ENCODE measurements at places on chromosomes 5 and 9.

- no peak for DNase-seq
These were observed 49.6 kb downstream of the KCNN2 start for GRCh38 chr5:114411380-114411931.

GRCh38 chr9:108117795-108118194 is 628.2 kb upstream of the KLF4 start:
- peak; percentile 81 for DNase-seq

DNA sequence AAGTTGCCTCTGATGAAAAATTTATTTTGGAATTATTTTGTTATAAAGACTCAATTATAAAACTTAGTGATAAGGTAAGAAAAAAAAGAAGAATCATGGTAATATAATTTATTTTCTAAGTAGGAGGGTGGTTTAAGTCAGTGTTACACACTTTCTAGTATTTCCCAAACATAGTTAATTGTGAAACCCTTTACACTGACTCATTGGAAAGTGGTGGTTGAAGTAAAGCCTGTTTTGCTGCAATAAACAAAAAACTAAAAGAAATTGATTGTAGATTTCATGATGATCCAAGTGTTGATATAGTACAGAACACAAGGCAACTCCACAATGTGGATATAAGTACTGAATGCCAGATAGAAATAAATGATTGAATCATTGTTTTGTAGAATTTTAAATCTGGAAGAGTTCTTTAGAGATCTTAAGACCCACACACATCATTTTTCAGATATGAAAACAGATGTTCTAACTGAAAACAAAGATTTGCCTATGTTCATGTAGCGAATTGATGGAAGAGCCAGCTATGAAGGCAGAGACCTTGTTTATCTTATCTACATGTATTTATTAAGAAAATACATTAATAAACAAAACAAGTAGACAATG is 539.8 kb downstream of the PRELID2 start:
- no peak for DNase-seq

DNA sequence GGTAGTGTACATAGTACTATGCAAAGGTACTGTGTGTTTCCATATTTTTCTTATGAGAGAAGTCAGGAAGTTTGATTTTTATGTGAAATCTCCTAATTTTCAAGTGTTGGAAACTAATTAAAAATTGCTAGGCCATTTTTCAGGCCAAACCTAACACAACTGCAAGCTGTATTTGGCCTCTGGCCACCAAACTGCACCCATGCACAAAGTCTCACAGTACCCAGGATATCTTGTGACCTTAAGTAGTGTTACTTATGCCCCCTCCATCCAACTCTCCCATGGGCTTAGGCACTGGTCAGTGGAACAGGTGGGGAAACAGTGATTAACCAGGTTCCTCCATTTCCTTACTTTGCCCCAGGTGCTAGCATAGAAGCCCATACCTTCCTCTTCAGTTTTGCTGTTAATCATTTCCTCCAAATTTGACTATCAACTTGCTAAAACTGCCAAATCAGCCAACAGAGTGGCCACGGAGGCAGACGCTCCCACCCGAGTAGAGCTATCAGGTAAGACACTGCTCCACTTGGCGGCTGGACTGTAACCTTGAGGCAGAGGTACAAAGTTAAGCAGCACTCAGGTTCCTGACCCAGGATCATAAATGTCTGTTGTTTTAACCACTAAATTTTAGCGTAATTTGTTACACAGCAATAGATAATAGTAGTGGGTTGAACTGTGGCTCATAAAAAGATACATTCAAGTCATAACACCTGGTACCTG is 19.5 kb upstream of the KIF27 start:
- DNase-seq, result no peak

GRCh38 chr9:105233873-105234272 is 10.6 kb upstream of the SLC44A1 start:
- no peak for DNase-seq
